CD4-positive, alpha-beta T cell treated with Interleukin-15 for 4 hours (primary cell): ENCODE measurements at places on chromosomes 11 and 22.

GRCh38 chr11:27029966-27030365 lies 10.6 kb upstream of the BBOX1 start:
- DNase-seq, result no peak

DNA sequence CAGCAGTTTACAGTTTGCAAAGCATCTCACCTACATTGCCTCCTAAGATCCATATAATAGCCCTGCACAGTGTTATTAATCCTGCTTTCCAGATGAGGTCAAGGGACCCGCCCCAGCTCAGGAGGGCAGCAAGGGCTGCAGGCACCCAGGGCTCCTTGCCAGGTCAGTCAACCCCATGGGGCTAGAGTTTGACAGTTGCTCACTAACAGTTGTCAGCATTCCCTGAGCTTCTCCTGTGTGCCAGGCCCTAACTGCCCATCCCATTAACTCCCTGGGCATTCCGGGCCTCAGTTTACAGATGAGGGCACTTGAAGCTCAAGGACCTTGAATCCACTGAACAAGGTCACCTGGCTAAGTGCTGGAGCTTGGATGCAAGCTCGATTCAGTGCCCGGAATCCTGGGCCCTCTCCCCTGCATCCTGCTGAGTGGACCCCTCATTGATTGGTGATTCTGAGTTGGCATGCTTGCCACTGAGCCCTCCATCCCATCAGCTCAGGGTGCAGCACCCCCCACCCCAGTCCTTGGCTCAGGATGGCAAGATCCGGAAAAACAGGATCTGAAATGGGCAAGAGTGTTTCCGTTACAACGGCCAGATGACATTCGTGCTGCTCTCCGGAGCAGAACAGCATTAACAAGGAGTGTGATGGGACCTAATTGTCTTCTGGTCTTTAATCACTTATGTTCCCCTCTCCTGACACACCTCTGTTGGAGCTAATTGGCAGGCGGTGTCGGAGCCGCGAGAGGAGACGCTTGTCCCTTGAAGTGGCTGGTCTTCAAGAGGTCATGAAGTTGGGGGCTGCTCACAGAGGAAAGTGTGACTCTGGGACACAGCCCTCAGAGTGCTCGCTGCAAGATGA lies 87.4 kb upstream of the SHISAL1 start:
- DNase-seq, result no peak

- no peak for DNase-seq
Observed at GRCh38 chr11:125052047-125052446, 11.1 kb upstream of the SLC37A2 start.

DNA sequence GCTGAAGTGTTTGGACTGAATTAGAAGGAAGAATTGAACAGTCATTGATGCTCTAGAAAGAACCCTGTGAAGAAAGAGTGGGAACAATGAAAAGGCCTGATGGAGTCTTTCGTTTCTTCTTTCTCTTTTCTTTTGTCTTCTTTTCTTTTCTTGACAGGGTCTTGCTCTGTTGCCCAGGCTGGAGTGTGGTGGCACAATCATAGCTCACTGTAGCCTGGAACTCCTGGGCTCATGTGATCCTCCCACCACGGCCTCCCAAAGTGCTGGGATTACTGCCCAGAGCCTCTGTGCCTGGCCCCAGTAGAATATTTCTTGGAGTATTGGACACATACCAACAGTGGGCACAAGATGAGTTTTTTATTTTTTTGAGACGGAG lies 1.1 kb downstream of the FEN1 start:
- DNase-seq, result no peak

- DNase-seq, result no peak
Observed at GRCh38 chr11:78977009-78977408, 402.3 kb upstream of the NARS2 start.

DNA sequence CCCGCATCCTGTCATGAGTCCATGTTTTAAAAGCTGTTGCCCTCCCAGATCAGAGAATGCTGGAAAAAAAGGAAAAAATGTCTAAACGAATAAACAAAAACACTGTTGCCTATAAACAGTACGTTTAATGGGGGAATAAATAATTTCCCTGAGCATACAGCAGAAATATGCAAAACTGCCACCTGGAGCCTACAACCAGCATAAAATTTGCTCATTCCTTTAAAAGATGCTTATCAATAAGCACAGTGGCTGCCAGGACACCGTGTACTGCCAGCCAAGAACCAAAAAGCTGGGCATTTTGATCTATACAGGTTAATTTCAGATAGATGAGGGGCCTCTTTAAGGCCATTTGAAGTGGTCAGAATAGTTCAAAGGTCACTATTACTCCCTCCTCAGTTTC lies 5.7 kb upstream of the CPT1A start:
- DNase-seq, result no peak

DNA sequence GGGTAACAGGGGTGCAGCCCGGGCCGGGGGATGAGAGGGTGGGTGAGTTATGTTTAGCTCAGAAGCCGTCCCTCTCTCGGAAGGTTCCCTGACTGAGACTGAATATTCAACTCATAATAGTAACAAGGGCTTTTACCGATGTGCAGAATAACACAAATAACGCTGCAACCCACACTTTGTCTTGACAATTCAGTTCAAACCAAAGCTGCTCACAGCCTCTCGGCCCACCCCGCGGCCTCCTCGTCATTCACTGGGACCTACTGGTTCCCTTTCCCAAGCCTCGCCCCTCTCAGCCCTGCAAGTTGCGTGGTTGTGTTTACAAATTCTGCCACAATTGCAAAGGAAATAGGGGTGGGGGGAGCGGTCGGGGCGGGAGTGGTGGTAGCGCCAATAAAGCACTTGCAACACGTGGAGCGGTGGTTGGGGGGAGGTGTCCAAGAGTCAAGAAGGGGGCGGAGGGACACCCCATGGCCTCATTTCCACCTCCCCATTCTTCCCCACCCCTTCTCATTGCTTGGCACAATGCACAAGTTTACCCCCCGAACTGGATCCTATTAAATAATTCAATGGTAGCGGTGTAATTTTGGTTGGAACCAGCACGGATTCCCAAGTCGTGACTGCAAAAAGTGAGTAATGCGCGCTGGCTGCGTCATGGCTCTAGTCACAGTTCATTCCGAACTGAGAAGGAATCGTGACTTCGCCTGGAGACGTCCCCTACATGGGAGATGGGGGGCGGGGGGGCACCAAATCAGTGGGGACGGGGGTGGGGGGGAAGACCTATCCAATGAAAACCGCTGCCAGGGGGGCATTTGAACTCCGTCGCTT lies 102.0 kb upstream of the HSD17B12 start:
- no peak for DNase-seq

- DNase-seq, result no peak
Observed at GRCh38 chr11:114847306-114847975, 169.1 kb downstream of the NXPE2 start.

DNA sequence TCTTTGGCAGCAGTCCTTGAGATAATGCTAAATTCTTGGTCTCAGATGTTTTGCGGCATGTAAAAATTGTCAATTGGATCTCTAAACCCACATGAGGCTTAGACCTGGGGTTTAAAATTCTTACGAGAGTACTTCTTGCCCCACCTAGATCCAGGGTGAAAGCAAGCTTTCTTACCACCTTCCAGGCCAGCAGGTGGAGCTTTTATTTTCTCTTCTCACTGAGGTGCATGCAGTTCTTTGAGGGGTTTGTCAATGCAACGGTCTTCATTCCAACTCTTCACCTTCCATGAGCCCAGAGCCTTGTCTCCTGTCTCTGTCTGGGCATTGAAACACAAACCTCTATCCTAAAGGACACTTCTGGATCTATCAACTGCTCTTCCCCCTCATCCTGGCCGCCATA lies 154.1 kb downstream of the MYO18B start:
- no peak for DNase-seq

DNA sequence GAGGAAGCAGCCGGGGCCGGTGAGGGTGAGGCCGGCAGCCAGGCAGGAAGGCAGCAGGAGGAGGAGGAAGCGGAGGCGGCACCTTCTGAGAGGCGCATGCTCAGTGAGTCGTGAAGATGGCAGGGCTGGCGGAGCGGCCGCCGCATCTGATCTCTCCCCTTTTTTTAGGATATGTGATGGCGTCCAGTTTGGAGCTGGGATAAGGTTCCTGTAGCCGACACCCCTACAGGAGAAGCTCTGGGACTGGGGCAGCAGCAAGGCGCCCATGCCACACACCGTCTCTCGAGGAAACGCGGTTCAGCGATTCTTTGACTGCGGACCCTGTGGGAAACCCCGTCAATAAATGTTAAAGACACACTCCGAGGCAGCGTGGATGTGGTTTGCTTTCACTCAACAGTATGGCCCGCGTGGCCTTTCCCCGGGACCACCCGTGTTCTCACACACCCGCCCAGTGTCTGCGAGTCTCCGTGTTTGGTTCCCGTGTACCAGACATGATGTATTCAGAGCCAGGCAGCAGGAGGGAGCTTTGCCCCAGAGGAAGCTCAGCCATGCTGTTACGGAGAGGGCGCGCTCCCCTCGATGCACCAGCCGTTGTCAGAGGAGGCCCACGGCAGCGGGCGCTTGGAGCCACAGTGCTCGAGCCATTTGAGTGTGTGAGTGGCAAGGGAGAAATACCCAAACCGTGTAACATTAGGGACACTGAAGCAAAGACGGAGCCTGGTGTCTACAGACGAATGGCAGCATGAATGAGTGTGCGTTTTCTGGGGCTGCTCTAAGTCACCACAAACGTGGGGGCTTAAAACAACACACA lies 27.7 kb upstream of the PARVB start:
- DNase-seq, result peak; percentile 66

- DNase-seq, result peak; percentile 13
Observed at GRCh38 chr11:94876645-94877442, 96.5 kb downstream of the CWC15 start.

DNA sequence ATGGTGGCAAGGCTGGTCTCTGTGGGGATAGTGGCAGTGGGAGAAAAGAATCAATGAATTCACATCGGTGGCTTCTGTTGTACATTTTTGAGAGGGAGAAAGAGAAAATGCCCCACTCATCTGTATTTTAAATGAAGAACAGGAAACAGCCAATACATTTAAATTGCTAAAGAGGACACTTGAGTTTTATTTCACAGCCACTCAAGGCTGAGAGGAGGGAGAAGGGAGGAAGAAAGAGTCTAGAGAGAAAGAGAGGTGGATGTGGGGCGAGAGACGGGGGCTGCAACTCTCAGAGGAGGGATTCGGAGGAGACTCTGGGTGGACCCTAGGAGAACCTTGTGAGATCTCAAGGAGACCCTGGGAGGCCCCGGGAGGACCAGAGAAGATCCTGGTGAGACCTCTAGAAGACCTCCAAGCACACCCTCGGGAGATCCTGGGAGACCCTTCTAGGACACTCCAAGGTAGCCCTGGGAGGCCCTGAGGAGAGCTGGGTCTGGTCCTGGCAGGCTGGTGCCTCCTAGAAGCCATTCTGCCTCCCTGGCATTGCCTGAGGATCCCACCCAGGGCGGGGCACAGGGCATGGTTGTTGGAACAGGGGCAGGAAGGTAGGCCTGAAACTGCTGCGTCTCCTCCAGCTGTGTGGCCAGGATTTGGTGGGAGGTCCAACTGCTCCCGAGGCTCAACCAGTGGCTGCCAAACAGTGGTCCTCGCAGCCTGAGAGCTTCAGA lies 91.0 kb upstream of the SHISAL1 start:
- no peak for DNase-seq
